ENCODE measurements at places on chromosomes 13 and 19.

GRCh38 chr13:105509981-105510762 lies 1025.3 kb downstream of the EFNB2 start:
- DNase-seq, result no peak

- DNase-seq, result no peak
Observed at GRCh38 chr19:35291916-35292315, at the start of gene MAG. Gene MAG, plus strand, starts transcription at chr19:35292161. Its CDS starts 3,248 bp downstream, at chr19:35295409.

DNA sequence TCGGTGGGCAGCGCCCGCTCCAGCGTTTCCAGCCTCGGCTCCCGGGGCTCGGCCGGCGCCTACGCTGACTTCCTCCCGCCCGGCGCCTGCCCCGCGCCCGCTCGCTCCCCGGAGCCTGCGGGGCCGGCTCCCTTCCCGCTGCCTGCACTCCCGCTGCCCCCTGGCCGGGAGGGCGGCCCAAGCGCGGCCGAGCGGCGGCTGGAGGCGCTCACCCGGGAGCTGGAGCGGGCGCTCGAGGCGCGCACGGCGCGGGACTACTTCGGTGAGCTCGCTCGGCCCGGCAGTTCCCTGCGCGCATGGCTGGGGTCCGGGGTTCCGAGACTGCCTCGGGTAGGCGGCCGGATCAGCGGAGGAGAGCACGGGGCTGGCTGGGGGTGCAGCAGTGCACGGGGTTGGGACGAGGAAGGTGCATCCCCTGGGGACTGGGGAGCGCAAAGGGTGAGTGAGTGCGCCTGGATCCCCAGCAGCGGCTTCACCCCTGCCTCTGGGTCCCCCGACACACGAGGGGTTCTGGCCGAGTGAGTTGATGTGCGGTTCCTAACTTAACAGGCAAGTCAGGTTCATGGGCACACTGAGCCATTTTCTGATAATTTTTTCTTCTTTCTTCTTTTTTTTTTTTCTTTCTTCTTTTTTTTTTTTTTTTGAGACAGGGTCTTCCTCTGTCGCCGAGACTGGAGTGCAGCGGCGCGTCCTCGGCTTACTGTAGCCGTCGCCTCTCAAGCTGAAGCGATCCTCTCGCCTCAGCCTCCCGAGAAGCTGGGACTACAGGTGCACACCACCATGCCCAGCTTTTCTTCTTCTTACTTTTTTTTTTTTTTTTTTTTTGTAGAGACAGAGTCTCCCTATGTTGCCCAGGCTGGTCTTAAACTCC lies 1.1 kb downstream of the WTIP start:
- DNase-seq, result no peak

GRCh38 chr19:46772170-46773017 lies 16.0 kb downstream of the SLC1A5 start:
- no peak for DNase-seq

DNA sequence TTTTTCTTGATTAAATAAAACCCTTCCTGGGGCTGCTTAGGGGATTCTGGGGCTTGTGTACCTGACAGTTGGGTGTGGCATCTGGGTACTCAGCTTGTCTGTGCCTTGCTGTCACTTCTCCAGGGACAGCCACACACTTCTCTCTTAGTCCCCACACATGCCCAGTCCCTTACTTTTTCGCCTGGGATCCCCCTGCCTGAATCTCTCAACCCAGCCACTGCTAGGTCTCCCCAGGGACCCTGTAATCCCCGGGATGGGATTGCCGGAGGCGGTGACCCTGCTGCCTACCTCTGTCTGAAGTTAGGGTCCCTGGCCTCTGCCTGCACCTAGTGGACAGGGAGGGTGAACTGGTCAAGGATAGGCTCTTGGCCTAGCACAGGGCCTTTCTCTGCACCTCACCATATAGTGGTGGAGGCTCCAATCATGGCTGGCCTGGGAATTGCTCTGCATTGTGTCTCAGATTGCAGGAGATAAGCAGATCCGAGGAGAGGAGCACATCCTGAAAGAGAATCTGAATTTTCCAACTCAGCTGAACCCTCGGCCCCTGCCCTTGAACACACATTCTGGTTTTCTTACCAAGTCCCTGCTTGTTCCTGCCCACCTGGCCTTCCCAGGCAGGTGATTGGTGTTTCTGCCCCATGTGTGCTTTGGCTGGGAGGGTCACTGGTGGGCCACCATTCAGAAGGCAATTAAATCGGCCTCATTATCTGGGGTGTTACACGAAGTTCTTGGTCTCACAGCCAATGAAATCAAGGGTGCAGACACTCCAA lies 8.7 kb upstream of the ZNF492 start:
- DNase-seq, result no peak

GRCh38 chr13:20696073-20696472 lies 7.4 kb upstream of the IL17D start:
- DNase-seq, result no peak

GRCh38 chr13:95535243-95535642 lies 17.3 kb upstream of the CLDN10 start:
- DNase-seq, result no peak

DNA sequence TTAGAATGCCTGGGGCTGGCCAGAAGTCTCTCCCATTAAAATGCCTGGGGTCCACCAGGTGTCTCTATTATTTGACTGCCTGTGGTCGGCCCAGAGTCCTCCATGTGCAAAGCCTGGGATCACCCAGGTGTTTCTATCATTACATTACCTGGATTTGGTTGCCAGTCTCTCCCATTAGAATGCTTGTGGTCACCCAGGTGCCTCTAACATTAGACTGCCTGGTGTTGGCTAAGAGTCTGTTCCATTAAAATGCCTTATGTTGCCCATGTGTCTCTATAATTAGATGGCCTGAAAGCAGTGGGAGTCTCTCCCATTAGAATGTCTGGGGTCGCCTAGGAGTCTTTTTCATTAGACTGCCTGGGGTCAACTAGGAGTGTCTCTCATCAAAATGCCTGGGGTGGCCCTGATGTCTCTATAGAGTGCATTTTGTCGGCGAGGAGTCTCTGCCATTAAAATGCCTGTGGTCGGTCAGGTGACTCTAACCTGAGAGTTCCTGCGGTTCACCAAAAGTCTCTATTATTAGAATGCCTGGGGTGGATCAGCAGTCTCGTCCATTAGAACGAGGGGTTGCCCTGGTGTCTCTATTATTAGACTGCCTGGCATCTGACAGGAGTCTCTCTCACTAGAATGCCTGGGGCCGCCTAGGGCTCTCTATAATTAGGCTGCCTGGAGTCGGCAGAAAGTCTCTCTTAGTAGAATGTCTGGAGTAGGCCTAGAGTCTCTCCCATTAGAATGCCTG lies 1540.5 kb downstream of the UQCRFS1 start:
- DNase-seq, result no peak

GRCh38 chr19:47239152-47239551 lies 8.2 kb upstream of the BBC3 start:
- DNase-seq, result no peak

GRCh38 chr13:50636007-50636704 lies 207.3 kb downstream of the DLEU7 start:
- no peak for DNase-seq

GRCh38 chr19:1362387-1363257 lies 21.1 kb upstream of the NDUFS7 start:
- no peak for DNase-seq

DNA sequence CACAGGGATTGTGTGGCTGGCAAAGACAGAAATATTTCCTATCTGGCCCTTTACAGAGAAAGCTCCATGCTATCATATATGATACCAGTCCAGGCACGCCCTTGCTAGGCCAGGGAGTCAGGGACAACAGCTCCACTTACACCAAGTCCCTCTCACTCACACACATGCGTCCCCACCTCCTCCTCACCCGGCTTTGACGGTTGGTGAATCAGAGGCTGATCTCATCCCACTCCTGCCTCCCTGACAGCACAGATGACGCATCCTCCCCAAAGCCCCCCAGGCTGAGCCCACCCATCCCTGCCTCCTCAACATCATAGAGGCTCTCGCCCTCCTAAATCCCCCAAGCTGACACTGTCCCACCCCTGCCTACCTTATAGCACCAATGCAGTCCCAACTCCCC lies 62.7 kb downstream of the F2RL3 start:
- no peak for DNase-seq

DNA sequence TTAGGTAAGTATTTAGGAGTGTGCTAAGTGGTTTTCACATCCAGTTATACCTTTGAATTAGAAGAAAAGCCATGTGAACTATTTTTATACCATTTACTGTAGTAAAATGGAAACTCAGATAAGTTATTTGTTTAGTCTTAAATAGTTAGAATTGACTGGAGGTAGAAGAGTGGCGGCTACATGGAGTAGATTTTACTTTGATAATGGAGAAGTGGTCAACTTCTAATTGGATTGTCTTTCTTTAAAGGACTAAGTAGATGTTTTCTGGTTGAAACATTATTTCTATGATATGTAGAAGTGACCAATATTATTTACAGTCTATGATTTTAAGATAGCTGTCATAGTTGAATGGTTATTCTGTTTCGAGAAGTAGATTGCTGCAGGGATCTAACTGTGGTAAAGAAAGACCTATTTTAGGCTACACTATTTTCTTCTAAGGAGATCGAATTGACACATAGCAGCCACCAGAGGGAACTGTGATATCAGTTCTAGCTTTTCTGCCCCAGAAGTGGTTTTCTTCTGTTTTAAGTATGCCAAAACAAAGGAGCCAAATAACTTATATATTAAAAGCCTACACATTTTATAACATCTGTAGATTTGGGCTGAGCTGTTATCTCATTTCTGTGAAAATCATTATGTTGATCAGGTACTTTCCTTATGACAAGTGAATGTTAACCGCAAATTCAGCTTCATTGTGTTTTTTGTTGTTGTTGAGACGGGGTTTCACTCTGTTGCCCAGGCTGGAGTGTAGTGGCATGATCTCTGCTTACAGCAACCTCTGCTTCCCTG lies 26.1 kb downstream of the ZMYM2 start:
- no peak for DNase-seq

DNA sequence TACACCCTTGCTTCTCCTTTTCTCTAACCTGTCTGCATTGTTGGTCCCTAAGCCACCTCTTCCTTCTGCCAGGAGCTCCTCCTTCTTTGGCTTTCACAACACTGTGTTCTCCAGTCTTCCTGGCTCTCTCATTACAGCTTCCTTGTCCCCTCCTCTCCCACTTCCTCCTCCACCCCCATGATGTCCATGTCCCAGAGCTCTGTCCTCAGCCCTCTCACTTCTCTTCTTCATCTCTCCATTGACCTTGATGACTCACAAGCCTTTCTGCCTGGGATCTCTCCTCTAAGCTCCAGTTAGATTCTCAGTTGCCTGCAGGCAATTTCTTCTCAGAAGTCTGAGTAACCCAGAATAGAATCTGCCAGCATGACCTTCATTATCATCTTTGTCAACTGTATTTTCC lies 100.3 kb upstream of the WASF3 start:
- no peak for DNase-seq

GRCh38 chr13:106243011-106243565 lies 292.4 kb downstream of the EFNB2 start:
- no peak for DNase-seq

- DNase-seq, result peak; percentile 7
Observed at GRCh38 chr13:24511019-24511815, 1.4 kb downstream of the PARP4 start.

GRCh38 chr19:2765376-2765775 lies 17.7 kb downstream of the SGTA start:
- DNase-seq, result no peak

DNA sequence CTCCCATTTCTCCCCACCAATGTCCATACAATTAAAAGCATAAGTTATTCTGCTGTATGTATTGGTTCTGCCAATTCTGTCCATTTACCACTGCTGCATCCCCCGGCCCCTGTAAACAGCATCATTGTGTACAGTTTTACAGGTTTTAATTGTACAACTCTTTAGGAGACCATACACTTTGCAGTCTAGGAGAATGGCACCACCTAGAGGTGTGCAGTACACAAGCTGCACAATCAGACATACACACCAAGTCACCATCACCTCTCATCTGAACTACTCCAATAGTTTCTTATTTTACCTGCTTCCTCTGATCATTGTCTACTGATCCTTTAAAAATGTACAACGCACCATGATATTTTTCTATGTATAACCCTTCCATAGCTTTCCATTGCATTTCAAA lies 855.9 kb upstream of the KLHL1 start:
- no peak for DNase-seq

GRCh38 chr19:17772172-17772571 lies 20.9 kb downstream of the FCHO1 start:
- no peak for DNase-seq

DNA sequence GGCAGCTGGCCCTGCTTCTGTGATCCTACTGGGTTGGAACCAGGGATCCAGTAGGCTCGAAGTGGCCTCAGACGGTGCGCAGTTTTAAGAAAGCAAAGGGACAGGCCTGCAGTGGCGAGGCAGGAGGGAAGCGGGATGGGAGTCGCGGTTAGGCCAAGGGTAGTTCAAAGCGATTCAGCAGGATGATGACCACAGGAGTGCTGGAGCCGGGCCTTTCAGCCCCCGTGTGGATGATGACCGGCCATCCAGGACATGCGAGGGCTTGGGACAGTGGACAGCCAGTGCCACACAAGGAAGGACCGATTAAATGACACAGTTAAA lies 854 bp downstream of the RNASEH2B start:
- no peak for DNase-seq

DNA sequence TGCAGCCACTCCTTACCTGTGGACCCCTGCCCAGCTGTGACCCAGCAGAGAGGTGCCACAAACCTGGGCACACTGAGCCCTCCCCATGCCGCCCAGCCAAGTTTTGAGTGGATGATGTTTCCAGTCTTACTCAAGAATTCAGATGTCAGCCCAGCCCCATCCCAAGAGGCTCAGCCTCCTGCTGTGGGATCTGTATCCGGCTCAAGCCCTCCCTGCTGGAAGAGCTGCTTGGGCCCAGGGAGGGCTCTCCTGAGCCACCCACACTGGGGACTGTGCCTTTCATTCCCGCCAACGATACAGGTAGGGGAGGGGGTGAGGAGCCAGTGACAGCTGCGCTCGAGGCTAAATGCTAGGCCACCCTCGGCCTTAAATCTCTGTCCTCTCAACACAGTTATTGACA lies 5.9 kb upstream of the SLC7A9 start:
- DNase-seq, result no peak

DNA sequence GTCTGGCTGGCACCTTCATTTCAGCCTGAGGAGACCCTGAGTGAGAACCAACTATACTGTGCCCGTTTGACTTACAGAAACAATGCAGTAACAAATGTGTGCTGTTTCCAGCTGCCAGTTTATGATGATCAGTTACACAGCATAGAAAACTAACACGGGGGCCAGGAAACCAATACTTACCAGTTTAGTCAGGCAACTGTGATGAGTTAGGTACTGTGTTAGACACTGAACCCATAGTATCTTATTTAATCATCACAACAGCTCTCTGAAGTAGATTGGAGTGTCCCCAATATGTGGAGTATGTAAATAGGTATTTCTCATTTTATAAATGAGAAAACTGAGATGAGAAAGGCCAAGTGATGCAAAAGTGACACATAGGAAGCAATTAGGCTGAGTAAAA lies 620.9 kb upstream of the KLF12 start:
- DNase-seq, result no peak
